ENCODE measurements at places on chromosomes 3 and 15.

DNA sequence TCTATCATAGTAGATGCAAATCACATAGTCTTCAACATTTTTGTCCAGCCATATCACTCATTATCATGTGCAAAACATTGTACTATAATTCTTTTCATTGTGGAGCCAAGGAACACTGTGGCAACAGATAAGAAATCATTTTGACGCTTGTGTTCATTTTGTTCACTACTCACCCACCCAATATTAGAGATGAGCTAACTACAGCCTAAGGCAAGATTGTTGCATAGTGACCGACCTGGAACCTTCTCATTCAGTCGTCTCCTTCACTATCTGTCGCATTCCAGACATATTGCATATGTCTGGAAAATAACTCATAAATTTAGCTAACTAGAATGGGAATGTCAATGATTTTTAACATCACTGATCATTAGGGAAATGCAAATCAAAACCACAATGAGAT, 270.3 kb downstream of the CGGBP1 start:
- no peak for DNase-seq

DNA sequence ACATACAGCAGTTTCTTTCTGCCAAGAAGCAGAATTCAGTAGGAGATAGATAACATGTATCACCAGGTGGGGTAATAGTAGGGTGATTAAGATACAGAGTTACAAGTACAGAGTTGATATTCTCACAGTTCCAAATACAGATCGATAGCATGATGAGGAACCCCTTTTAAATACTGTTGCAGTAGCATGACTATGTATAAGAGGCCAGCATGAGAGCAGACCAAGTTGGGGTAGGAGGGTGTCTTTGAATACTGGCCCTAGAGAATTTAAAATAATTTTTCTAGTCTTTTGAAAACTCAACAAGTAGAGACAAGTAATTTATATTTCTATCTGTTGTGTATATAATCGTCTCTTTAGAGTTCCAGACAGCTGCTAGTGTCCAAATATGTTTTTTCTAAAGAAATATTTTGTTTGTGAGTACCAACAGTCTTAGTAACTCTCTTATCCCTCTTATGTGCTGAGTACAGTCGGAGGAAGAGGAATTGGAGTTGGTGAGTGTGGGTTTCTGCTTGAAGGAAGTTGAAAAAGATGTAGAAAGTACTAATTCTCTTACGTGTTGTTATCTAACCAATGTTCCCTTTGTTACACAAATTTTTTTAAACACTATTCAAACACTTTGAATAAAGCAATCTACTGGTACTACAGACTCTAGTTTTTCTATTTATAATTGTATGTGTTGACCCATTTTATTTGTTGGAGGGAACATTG, 30.2 kb downstream of the LYSMD4 start:
- no peak for DNase-seq

GRCh38 chr3:138445236-138445635, 10.8 kb downstream of the ESYT3 start:
- no peak for DNase-seq

- DNase-seq = no peak
Observed at GRCh38 chr3:171237009-171237385, 210.5 kb upstream of the SLC2A2 start.

DNA sequence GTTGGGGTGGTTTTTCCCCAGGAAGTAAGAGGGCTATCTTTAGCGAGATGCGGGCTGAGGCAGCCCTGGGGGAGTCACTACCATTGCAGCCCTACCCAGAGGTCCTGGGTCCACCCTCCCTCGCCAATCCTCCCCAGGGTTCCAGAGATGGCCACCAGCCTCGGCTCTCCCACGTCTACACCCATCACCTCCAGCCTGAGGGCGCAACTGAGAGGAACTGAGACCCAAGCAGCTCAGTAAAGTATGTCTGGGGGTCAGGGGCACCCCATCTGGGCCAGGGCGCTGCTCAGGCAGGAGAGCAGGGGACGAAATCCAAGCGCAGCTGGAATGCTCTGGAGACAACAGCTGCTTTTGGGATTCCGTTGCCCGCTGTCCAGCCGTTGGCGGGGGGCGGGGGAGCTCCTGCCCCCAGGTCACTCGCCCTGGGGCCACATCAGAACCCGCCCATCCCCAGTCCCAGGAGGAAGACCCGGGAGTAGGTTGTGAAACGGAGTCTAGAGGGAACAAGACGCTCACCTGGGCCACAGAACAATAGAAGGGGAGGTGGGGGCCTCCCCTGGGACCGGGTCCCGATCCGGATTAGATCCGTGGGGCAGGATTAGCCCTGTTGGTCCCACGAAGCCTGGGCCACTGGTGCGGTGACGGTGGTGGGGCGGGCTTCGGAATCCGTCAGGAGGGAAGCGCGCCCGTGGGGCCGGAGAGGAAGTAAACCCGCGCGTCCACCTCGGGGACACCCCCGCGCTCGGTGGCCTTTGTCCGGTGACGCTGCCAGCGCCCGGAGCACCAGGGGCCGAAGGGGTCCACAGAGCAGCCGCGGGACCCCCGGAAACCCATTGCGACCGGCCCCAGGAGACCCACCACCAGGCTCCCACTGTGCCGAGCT, 1.4 kb upstream of the NDUFAF3 start:
- no peak for DNase-seq

DNA sequence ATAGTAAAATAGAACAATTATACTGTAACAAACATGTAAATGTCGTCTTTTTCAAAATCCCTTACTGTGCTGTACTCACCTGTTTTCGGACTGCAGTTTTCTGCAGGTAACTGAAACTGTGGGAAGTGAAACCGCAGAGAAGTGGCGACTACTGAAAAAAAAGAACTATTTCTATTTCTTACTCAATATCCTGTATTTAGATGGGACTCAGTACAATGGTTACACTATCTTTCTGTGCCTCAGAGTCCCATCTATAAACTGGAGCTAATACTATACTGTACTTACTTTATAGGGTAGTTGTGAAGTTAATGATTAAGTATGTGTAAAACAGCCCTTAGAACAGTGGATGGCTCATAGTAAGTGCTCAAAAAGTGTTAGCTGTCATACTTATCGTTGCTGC, 14.3 kb upstream of the P2RY12 start:
- DNase-seq = no peak

GRCh38 chr15:90414408-90415028, 26.5 kb downstream of the IQGAP1 start:
- DNase-seq = no peak

Data from iPS DF 6.9 (cell line).